Left hindlimb (tissue), 1 donor: ENCODE measurements at places on chromosomes 7 and 10.

- no peak for DNase-seq
Observed at GRCh38 chr7:8384901-8385300, 48.5 kb upstream of the NXPH1 start.

DNA sequence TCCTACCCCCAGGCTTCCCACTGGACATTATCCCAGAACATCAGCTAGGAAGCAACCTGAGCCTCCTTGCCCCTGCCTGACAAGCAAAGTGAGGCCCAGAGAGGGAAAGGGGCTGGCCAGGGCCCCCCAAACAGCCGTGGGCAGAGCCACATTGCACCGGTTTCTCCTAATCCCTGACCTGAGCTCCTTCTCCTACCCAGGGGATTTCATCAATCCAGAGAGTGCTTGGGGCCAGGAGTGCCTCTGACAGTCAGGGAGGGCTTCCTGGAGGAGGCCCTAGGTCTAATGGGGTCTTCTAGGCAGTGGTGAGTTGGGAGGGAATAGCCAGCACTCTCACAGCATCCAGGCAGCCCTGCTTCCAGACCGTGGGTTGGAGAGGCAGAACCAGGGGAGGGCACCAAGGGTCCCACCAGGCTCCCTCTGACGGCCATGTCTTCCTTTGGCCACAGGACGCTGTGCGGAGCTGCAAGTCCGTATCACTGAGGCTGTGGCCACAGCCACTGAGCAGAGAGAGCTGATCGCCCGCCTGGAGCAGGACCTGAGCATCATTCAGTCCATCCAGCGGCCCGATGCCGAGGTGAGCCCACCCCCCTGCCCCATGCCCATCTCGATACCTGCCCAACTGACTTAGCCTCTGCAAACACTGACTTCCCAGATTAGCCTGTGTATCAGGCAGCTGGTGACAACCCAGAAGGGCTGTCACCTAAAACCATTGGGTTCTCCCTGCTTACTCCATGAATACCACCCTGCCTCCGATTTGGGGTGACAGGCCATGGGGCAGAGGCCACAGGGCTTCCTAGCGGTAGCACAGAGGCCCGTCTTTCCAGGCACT is 13.5 kb upstream of the SH2B2 start:
- no peak for DNase-seq

- DNase-seq, result no peak
Observed at GRCh38 chr10:12337453-12338372, 11.6 kb upstream of the CAMK1D start.

DNA sequence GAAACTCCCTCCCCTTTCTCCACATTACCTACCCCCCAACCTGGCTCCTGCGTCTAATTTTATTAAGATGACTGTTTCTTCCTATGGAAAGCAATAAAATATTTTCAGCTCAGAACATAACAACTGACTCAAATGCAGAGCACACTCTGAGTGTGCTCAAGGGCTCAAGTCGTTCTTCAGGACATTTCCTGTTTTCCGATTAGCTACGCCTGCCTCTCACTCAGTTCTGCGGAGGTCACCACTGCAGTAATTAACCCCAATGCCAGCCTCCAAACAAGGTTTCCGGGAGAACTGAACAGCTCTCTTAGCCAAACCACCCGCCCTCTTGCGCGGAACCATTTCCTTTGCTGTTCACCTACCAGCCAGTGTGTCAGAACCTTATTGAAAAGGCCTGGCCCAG is 19.3 kb downstream of the MYOF start:
- no peak for DNase-seq

DNA sequence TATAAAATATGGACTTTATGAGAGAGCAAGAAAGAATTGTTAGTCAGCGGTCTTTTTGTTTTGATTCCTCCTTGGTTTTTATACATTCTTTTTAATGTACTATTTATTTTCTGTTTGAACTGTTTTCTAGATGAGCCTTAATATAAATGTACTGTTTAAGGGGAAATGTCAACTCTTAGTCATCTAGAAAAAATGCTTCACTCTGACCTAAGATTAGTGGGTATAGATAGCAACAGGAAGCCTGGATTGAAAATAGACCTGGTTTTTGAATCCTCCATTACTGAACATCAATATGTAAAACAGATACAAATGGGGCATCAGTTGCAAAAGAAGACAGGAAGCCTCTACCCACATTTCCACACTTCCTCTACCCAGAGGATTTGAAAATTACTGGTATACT is 87.8 kb downstream of the CHRM2 start:
- DNase-seq, result no peak

- DNase-seq, result no peak
Observed at GRCh38 chr10:64773357-64773756, 1252.2 kb downstream of the REEP3 start.

- DNase-seq, result no peak
Observed at GRCh38 chr7:9961161-9961922, 1012.3 kb upstream of the PHF14 start.

DNA sequence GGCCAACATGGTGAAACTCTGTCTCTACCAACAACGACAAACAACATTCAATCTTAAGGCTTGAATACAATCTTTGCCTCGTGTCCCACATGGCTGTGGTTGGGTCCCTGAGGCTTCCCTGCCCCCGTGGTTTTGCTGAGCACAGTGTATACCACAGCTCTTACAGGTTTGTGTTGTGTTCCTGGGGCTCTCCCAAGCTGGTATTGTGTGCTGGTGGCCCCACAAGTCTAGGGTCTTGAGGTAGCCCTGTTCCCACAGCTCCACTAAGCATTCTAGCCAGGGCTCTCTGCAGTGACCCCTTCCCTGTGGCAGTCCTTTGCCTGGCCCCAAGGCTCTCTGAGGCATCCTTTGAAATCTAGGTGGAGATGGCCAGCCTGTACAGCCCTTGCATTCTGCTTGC is 68.0 kb upstream of the CCNY start:
- no peak for DNase-seq

GRCh38 chr7:48083114-48083830 is 5.8 kb upstream of the UPP1 start:
- no peak for DNase-seq

GRCh38 chr10:16809074-16809718 is 8.0 kb downstream of the RSU1 start:
- no peak for DNase-seq

DNA sequence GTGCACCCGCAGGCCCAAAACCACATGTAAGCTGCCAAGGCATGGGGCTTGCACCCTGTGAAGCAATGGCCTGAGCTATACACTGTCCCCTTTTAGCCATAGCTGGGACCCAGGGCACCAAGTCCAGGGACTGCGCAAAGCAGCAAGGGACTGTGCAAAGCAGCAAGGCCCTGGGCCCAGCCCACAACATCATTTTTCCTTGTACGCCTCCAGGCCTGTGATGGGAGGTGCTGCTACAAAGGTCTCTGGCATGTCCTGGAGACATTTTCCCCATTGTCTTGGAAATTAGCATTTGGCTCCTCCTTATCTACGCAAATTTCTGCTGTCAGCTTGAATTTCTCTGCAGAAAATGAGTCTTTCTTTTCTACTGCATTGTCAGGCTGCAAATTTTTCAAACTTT is 24.8 kb downstream of the ARHGAP19 start:
- DNase-seq, result no peak

- no peak for DNase-seq
Observed at GRCh38 chr10:69457771-69458237, 6.5 kb downstream of the TSPAN15 start.

DNA sequence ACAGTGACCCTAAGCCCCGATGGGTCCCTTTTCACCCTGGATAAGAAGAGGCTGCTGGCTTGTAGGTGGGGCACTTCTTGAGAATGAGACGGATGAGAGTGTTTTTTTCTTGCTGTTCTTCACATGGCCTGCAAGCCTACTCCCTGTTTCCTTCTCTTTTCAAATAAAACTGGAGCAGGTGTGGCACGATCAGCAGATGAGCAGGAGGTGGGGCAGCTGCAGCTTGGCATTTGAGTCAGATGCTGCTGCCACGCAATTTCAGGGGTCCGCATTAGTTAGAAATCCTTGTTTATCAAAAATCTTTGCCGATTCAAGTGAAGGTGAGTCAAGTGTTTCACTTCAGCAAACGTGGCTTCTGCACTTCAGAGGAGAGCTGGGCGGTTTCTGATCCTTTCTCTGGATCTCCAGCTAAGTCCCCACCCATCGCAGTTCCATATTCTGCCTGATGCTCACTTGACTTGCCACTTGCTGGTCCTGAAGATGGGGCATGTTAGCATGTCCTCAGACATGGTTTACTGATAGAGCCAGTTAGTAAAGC is 20.8 kb downstream of the WDFY4 start:
- no peak for DNase-seq

DNA sequence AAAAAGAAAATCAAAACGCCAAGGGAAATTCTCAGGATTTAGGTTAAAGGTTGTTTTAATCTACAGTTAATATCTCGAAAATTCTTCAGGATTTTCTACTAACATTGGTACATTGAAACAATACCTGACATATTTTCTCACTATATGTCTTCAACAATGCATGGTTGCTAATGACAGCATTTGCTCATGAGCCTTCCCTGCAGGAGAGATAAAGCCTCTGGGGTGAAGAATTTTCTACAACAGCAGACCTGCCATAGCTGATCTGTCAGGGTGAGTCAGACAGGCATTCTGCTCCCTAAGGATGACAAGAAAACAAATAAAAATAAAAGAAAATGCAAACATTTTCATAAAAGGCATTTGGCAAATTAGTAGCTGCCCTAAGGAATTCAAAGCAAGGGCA is 11.7 kb upstream of the GPR37 start:
- DNase-seq, result no peak

DNA sequence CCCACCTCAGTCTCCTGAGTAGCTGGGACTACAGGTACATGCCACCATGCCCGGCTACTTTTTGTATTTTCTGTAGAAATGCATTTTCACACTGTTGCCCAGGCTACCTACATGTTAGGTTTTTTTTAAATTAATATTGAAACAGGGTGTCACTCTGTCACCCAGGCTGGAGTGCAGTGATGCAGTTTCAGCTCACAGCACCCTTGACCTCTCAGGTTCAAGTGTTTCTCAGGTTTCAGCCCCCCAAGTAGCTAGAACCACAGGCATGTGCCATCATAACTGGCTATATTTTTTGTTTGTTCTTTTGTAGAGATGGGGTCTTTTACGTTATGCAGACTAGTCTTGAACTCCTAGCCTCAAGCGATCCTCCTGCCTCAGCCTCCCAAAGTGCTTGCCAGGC is 32.4 kb upstream of the ZMIZ2 start:
- DNase-seq, result no peak

DNA sequence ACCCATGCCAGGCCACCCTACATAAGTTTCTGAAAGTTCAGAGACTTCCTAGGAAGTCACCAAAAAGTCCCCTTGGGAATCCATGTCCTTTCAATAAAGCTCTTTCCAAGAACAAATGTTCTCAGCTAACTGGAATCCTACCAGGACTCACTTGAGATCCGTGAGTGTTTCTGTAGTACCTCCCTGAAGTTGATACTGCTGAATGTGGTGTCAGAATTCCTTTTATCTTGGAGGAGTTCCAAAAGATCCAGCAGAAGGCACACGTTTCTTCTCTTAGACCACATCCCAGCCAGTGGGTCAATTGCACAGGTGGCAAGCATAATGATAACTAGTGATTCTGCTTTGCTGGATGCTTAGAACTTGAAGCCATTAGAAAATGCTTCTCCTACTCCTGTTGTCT is 689.7 kb upstream of the IGFBP3 start:
- DNase-seq, result no peak

- DNase-seq, result no peak
Observed at GRCh38 chr7:149377386-149377785, 83.5 kb downstream of the ZNF777 start.

GRCh38 chr10:116740971-116741370 is 1.4 kb downstream of the HSPA12A start:
- DNase-seq, result no peak

GRCh38 chr7:95327356-95327755 is 3.0 kb upstream of the PON1 start:
- no peak for DNase-seq

DNA sequence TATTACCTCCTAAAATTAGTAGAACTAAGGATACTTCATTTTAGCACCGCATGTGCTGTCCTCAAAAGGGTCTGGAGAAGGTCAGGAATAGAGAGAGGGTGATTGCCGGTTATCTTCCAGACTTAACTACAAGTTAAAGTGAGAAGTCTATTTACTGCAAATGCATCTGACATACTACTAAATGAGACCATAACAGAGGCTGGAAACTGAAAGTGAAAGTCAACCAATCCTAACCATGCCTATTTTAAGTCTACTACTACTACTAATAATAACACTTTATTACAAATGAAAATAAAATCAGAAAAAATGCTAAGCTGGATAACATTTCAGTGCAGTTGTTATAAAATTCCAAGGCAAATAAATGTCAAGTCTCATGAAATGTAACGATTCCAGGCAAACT is 244.7 kb downstream of the KIF20B start:
- no peak for DNase-seq

DNA sequence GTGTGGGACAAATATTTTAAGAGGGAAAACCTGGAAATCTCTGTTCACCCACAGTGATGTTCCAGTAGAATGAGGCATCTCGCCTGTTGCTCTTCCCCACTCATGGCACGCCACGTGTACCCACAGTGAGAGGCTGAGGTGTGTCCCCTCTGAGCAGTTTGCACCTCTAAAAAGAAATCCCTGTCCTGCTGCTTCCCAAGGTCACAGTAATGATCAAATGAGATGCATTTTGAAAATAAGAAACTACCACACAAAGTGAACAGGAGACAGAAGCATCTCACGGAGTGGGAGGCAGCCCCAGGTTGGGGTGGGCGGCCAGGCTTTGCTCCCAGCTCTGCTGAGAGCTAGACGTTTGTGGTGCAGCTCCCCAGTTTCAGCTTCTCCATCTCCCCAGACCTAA is 12.4 kb upstream of the ZNF777 start:
- DNase-seq, result no peak

DNA sequence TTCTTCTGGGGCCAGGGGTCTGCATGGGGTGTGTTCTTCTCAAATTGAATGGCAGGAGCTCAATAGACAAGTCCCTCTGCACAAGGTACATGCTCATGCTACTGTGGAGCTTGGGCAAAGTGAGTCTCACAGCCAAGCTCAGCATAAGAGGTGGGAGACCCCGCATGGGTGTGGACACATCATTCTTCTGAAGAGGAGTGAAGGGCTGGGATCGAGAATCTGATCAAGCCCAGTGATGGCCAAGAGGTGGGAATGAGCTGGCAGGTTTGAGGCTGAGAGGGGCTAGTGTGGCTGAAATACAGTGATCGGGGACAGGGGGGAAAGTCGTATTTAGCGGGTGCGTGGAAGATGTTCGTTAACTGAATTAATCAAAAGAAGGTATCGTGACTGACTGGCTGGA is 32.6 kb downstream of the CDH23 start:
- DNase-seq, result no peak

GRCh38 chr10:102150970-102151773 is 1.0 kb upstream of the NOLC1 start:
- DNase-seq, result no peak

DNA sequence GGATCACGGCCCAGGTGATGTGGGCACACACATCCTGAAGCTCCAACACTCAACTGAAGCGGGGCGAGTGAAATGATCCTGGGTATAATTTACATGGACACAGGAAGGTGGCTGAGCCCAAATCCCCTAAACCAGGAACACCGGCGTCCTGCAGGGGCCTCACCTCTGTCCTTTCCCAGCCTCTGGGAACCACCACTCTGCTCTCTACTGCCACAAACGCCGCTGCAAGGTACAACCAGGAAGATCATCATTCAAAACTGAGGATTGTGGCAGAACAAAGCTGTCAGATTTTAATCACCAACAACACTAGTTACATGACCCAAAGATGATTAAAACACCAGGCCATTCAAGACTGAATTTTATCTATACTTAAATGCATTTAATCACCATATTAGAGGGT is 104.0 kb downstream of the DIP2C start:
- no peak for DNase-seq

- no peak for DNase-seq
Observed at GRCh38 chr10:35463878-35464277, 127.6 kb downstream of the CCNY start.
